ENCODE measurements at places on chromosomes 6 and 20.

- no peak for DNase-seq
Measured at GRCh38 chr6:167766986-167767714, 59.6 kb upstream of the AFDN start.

DNA sequence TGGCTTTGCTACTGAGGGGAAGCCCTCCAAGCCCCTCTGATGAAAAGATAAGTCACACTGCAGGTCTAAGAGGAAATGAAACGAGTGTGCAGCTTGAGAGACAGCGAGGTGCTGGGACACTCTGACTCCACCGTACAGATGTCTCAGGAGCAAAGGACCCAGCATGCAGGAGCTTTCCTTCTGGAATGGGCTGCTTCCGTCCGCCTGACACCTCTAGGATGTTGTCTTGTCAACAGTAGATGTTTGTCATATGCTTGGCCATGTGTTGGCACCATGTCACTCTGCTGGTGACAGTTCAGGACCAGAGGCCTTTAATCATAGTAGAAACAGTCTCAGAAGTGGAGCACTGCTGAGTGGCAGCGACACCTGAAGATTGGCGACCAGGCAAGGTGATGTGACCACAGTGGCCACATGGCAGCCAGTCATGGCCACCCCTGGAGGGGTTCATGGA, 46.7 kb downstream of the SLC24A3 start:
- no peak for DNase-seq

- DNase-seq, result no peak
Measured at GRCh38 chr6:56725254-56725653, 82.6 kb upstream of the DST start.

GRCh38 chr6:3965071-3965718, 113.7 kb downstream of the FAM217A start:
- DNase-seq, result no peak

GRCh38 chr6:37756135-37756534, 58.5 kb upstream of the MDGA1 start:
- DNase-seq, result no peak

- no peak for DNase-seq
Measured at GRCh38 chr6:96656567-96656966, 93.6 kb downstream of the FHL5 start.
